NCI-H2171 treated with DMSO at 0.1 percent for 48 hours (cell line): ENCODE measurements at places on chromosomes 2 and 18.

GRCh38 chr2:67574230-67574629 lies 177.1 kb downstream of the ETAA1 start:
- no peak for DNase-seq

GRCh38 chr2:71852141-71852711 lies 295.4 kb downstream of the CYP26B1 start:
- DNase-seq, result no peak

- no peak for DNase-seq
Measured at GRCh38 chr2:221836095-221836494, 264.0 kb upstream of the EPHA4 start.

- DNase-seq, result peak; percentile 10
Measured at GRCh38 chr18:42274488-42275137, 319.6 kb downstream of the PIK3C3 start.

DNA sequence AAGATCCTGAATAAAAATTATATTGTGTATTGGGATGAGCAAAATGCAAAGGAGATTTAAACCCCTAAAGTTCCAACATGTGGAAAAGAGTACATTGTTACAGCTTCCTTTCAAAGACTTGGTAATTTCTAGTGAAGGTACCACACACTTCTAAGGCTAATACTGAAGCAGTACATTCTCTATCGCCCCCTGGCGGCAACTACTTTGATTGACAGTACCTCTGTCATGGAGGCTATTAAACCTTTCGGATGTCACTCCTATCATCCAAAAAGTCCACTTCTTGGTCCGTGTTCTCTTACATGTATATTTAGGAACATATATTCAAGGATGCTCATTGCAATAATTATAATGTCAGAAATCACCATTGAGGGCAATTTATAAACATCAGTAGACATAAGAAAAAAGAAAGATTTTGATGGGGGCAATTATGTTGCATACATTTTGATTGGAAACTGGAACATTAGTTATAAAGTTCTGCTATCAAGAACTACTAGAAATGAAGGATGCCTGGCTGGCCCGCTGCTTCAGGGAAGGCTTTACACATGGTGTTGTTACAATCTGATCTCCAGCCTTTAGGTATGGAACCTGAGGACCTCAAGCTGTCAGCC lies 601.6 kb downstream of the CPS1 start:
- DNase-seq, result peak; percentile 67

GRCh38 chr2:54757500-54757899 lies 34.0 kb downstream of the EML6 start:
- no peak for DNase-seq

DNA sequence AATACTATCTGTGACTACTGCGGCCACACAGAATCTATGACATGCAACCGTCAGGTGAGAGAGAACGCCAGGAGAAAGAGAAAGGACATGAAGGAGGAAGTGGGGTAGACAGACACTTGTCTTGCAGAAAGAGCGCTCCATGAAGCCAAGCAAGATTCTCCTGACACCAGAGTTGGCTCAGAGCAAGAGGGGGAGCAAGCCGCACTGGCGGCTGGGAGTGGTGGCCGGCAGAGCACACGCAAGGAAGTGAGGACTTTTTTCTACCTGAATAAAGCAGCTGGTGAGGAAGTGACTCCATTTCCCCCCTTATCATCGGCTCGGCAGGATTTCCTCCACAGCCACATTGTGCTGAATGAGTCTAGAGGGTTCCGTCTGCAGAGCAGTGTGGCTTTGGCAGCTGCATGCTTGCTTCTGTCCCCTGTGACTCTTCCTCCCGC lies 181.6 kb downstream of the BCL2 start:
- peak; percentile 70 for DNase-seq

GRCh38 chr2:69335311-69335710 lies 51.7 kb downstream of the GFPT1 start:
- no peak for DNase-seq

- DNase-seq, result no peak
Measured at GRCh38 chr18:7723558-7723957, 156.4 kb downstream of the PTPRM start.

GRCh38 chr2:223104336-223105132 lies 52.5 kb downstream of the KCNE4 start:
- DNase-seq, result no peak

DNA sequence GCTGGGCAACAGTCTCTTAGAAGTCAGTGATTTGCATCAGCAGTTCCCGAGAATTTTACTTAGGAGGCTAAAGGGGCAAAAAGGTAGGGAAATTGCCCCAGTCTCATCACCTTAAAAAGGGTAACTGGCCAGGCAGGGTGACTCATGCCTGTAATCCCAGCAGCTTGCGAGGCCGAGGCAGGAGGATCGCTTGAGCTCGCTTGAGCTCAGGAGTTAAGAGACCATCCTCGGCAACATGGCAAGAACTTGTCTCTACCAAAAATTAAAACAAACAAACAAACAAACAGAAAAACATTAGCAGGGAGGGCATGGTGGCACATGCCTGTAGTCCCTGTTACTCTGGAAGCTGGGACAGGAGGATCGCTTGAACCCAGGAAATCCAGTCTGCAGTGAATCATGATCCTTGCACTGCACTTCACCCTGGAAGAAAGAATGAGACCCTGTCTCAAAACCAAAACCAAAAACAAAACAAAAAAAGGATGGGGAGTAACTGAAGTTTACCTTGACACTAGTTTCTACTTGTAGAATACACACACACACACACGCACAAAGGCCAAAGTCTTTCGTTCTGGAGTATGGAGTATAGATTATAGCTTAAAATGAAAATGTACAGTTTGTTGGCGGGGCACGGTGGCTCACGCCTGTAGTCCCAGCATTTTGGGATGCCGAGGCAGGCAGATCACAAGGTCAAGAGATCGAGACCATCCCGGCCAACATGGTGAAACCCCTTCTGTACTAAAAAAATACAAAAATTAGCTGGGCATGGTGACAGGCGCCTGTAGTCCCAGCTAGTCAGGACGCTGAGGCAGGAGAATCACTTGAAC lies 2.7 kb upstream of the GEMIN6 start:
- no peak for DNase-seq

- DNase-seq, result no peak
Measured at GRCh38 chr2:221844212-221845020, 272.3 kb upstream of the EPHA4 start.

DNA sequence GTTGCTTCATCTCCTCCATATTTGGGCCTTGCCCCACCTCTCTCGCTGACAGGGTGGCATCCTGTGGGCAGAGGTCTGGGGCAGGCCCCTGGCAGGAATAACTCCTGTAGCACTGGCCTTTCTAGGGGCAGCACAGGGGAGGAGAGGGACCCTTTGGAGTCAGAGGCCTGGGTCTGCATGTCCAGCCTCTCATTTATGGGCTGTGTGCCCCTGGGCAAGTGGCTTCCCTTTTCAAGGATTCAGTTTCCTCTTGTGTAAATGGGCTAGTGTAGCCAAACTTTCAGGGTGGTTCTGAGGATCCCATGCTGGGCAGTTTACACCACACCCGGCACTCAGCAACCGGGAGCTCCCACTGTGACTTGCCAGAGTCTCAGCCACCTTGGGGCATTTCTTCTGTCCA lies 23.4 kb downstream of the ADRA2B start:
- DNase-seq, result no peak

DNA sequence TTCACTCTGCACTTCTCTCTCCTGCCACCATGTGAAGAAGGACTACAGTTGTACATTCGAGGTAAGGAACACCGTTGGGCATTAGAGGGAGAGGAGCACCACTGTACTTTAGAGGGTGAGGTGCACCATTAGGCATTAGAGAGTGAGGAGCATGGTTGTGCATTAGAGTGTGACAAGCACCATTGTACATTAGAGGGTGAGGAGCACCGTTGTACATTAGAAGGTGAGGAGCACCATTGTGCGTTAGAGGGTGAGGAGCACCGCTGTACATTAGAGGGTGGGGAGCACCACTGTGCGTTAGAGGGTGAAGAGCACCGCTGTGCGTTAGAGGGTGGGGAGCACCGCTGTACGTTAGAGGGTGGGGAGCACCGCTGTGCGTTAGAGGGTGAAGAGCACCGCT lies 20.8 kb upstream of the AGXT start:
- DNase-seq, result no peak

DNA sequence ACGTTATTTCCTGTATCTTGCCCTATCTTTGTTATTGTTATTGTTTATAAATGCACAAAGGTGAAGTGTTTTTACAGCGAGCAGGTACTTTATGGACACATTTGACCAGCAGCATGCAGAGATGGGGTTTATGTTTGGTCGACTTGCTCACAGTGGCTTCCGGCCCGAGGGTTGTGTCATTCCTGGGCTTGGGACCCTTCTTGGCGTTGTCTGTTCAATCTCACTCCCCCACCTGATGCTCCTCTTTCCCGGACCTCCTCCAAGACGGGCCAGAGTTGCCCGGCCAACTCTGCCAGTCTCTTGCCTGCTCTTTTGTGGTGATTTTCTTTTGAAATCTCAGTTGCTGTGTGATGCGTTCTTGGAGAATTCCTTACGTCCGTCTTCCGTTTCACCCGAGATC lies 153.9 kb downstream of the TWIST2 start:
- no peak for DNase-seq

DNA sequence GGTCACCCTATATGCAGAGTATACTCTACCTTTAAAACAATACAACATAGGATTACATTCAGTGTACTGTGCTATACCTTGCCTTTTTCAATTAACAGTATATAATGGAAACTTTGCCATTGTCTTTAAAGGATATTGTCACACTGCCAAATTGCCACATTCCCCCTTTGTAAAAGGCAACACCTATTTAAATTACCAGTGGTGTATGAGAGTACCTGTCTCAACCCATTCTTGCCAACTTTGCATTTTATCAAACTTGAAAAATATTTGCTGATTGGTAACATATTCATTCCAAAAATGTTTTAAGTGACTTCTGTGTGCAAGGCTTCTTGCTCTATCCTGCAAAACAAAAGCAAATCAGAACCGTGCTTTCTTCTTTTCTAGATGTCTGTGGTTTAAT lies 92.9 kb downstream of the FMNL2 start:
- no peak for DNase-seq

GRCh38 chr2:149068225-149068995 lies 29.9 kb downstream of the LYPD6B start:
- no peak for DNase-seq

GRCh38 chr2:556485-556884 lies 120.7 kb downstream of the TMEM18 start:
- DNase-seq, result no peak

DNA sequence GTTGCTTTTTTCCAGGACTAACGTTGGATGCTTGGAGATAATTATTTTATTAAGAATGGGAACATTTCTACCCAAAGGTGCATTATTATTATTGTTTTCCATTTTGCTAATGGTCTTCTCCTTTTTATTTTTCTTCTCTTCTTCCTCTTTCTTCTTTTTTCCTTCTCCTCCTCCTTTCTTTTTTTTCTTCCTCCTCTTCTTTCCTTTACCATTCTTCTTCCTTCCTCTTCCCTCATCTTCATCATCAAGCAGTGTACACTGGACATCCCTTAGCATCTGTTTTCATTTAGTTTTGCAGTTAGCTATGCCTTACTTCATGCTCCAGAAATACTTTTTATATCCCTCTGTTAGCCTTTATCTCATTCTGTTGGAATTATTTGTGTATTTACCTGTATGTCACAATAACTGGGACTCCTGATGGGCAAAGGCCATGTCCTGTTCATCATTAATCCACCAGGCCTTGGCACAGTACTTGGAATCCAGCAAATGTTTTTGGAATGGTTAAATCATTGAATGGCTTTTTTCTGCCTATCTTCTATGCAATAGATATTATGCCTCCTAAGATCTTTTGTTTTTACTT lies 162.7 kb downstream of the CAMKMT start:
- DNase-seq, result no peak

DNA sequence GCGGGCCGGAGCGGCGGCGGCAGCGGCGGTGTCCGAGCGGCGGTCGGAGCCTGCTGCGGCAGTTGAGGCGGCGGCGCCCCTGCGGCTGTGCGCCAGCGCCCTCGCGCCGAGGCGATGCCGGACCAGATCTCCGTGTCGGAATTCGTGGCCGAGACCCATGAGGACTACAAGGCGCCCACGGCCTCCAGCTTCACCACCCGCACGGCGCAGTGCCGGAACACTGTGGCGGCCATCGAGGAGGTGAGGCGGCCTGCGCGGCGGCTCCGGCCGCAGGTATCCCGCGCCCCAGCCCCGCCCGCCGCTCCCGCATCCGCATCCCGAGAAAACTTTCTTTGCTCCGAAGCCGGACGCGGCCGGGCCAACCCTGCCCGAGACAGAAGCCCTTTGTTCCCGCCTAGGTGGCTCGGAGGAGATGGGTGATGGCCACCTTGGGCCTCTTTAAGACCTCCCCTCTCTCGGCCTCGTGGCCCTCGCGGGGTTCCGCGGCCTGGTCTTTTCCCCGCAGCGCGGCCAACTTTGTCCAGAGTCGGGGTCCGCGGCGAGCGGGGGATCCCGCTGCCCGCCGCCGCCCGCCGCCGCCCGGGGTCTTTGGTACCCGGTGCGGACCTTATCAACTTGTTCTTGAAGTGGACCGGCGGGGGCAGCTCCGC lies 504 bp downstream of the ASAP2 start:
- DNase-seq, result peak; percentile 52
